PC-9 (cell line): ENCODE measurements at places on chromosomes 3 and 15. TPM values are rescaled to one million over a fixed set of nuclear protein-coding genes. Genes with fewer than 3 reads are reported as not detected.

DNA sequence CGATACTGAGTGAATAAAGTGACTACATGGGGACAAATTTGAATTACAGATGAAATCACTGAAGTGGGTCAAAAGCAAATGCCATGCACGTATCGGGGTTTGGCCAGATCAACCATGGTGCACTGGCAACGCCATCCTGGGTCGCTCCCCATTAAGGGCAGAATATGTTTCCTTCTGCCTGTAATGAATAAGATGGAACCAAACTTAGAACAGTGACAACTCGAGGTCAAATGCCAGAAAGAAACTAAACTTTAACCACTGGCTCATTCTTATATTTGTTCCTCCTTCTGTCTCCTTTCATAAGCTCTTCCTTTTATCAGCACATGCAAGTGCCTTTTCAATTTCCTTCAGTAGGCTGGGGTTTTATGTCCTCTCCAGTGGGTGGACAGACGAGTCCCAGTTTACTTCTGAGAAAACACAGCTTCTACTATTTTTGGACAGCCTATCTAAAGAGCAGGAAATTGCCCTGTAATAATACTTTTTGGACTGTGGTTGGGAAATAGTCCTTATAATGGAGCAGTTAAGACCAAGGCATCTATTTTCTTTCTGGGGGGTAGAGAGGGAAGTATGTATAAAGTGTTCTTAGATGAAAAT is 61.4 kb downstream of the WHAMM start:
- no peak overlapping the region for H3K27ac ChIP-seq
- no peaks in the 10 kb centered on the region for H3K27me3 ChIP-seq
- no peak for DNase-seq
- H3K4me1 ChIP-seq: no peaks in the 10 kb centered on the region
- H3K4me3 ChIP-seq: no peak overlapping the region

- H3K36me3 ChIP-seq: no peaks in the 10 kb centered on the region
- no peak overlapping the region for H3K27ac ChIP-seq
- DNase-seq: no peak
- H3K4me3 ChIP-seq: no peak overlapping the region
- H3K4me1 ChIP-seq: no peaks in the 10 kb centered on the region
These were observed 309.5 kb downstream of the THSD4 start for GRCh38 chr15:71424765-71425164.

- DNase-seq: no peak
- no peaks in the 10 kb centered on the region for H3K36me3 ChIP-seq
- H3K4me1 ChIP-seq: no peaks in the 10 kb centered on the region
- no peaks in the 10 kb centered on the region for H3K27me3 ChIP-seq
- no peak overlapping the region for H3K4me3 ChIP-seq
These were observed 32.6 kb downstream of the COL6A5 start for GRCh38 chr3:130377960-130378676.

GRCh38 chr3:186986406-186986805 is 56.1 kb downstream of the ST6GAL1 start:
- no peak overlapping the region for H3K27ac ChIP-seq
- H3K4me3 ChIP-seq: no peak overlapping the region
- peaks cover 31% of the 10 kb centered on the region for H3K4me1 ChIP-seq

DNA sequence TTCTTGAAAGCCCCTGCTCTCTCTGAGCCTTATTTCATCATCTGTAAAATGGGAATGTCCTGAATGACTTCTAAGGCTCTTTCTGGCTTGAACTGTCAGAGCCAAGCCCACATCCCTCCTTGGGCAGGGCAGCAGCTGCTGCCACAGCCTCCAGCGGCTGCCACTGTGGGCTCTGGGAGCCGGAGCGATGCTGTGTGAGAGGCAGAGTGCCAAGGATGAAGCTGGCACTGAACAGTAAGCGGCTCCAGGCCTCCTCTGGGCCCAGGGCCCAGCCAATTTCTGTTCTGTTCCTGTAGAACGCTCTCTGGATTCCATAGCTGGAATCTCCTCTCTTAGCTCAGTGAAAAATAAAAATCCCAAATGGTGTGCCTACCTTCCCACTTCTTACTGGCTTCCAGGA is 4.4 kb downstream of the CPLX3 start:
- no peak overlapping the region for H3K4me3 ChIP-seq
- peaks cover 14% of the 10 kb centered on the region for H3K4me1 ChIP-seq
- no peaks in the 10 kb centered on the region for H3K36me3 ChIP-seq
- no peaks in the 10 kb centered on the region for H3K27me3 ChIP-seq
- DNase-seq: no peak

GRCh38 chr3:168616915-168617314 is 521.2 kb upstream of the GOLIM4 start:
- no peaks in the 10 kb centered on the region for H3K4me1 ChIP-seq
- H3K36me3 ChIP-seq: no peaks in the 10 kb centered on the region
- H3K27me3 ChIP-seq: no peaks in the 10 kb centered on the region
- DNase-seq: no peak

GRCh38 chr3:147930232-147930807 is 521.2 kb downstream of the ZIC1 start:
- DNase-seq: no peak
- H3K27me3 ChIP-seq: no peaks in the 10 kb centered on the region
- H3K4me1 ChIP-seq: no peaks in the 10 kb centered on the region
- no peak overlapping the region for H3K27ac ChIP-seq
- no peak overlapping the region for H3K4me3 ChIP-seq

- no peaks in the 10 kb centered on the region for H3K27me3 ChIP-seq
- no peak overlapping the region for H3K27ac ChIP-seq
- H3K4me3 ChIP-seq: no peak overlapping the region
- H3K4me1 ChIP-seq: peaks cover 10% of the 10 kb centered on the region; the same call in 1 of the 2 replicates
- no peak for DNase-seq
These were observed 3.7 kb downstream of the ZNF280D start for GRCh38 chr15:56729561-56729960.

DNA sequence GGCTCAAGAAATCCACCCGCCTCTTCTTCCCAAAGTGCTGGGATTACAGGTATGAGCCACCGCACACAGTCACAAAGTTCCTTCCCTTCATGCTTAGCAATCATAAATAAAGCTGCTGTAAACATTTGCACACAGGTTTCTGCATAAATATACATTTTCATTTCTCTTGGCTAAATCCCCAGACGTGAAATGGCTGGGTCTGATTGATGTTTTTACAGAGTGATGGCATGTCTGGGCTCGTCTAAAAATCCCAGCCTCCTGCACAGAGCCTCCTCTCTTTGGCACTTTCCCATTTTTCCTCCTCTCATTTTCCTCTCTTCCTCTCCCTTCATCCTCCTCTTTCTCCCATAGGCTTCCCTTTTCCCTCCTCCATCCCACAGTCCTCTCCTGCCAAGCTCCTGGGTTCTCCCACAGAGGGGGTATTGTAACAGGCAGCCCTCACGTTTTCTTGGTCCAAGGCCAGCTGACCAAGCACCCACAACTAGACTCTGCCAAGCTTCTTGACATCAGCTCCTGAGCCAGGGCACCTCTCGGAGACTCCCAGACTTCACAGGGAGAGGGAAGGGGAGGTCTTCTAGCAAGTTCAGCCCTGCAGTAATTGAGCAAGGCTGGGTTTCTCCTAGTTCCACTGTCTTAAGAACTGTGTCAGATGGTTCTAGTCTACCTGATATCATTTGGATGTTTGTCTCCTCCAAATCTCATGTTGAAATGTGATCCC is 10.5 kb upstream of the PLA2G4E start:
- no peaks in the 10 kb centered on the region for H3K27me3 ChIP-seq
- no peak overlapping the region for H3K4me3 ChIP-seq

DNA sequence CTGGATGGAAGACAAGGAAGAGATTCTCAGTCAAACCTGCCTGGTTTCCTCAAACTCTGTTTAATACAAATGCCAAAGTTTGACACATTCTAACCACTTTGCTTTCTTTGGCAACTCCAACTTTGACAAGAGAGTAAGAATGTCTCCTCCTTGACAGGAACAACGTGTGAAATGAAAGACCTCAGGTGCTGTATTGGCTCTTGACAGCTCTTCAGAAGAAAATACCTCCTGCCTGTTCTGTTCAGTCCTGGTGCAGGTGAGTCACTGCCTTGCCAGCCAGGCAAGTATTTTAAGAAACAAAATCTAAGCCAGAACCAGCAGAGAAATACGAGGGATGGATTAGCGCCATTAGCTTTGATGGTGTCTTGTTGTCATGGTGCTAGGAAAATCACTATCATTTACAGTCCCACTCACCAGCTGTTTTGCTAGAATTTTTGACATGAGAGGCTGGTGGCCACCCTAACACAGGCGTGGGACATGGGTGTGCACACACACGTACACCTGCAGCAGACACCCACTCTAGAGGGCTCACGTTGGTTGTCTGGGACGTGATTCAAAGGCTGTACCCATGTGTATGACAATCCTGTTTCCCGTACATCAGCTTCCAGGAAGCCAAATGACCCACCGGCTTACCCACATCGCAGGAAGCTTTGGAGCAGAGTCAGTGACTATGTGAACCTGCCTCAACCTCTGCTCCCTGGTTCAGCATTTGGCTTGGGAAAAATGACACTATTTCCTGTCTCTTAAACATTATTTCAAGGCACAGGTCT is 60.4 kb downstream of the CCNL1 start:
- no peaks in the 10 kb centered on the region for H3K36me3 ChIP-seq
- H3K27ac ChIP-seq: no peak overlapping the region
- peaks cover 11% of the 10 kb centered on the region; the same call in 1 of the 2 replicates for H3K4me1 ChIP-seq
- H3K27me3 ChIP-seq: no peaks in the 10 kb centered on the region
- DNase-seq: peak; percentile 29

- no peak overlapping the region for H3K27ac ChIP-seq
- DNase-seq: no peak
- H3K36me3 ChIP-seq: no peaks in the 10 kb centered on the region
- no peak overlapping the region for H3K4me3 ChIP-seq
These were observed 449.9 kb upstream of the NR2F2 start for GRCh38 chr15:95880630-95881029.

The CAND2 gene
- total RNA-seq: 0.30 and 0.37 TPM in 2 replicates

The B4GALT4 gene
- 21.8 and 32.9 TPM in 2 replicates for total RNA-seq

The SHC4 gene
- total RNA-seq: 0.18 and 0.44 TPM in 2 replicates

The CHD2 gene
- 105 and 120 TPM in 2 replicates for total RNA-seq

The HESX1 gene
- 3.4 and 4.4 TPM in 2 replicates for total RNA-seq

The SLC6A1 gene
- total RNA-seq: not detected in 2 replicates

The RTP3 gene
- not detected in 2 replicates for total RNA-seq
